Astrocyte of the hippocampus (primary cell): ENCODE measurements at places on chromosomes 7 and 10.

DNA sequence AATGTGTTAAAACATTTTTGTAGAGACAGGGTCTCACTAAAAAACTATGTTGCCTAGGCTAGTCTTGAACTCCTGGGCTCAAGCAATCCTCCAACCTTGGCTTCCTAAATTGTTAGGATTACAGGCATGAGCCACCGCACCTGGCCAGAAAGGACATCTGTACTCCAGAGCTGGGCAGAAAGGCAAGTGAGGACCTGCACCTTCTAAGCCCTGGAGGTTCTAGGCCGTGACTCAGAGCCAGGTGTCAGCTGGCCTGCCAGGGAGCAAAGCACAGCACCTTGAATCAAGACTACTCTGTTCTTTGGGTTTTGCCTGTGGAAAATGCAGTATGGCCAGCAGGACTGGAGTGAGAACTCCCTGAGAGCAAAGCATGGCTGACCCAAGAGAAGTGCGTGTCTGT lies 396.5 kb downstream of the ADRA2A start:
- DNase-seq: no peak

- DNase-seq: peak; percentile 13
These were observed 266.8 kb downstream of the SORCS1 start for GRCh38 chr10:106897719-106898118.

- DNase-seq: peak; percentile 97
These were observed 29.7 kb upstream of the GSDME start for GRCh38 chr7:24786941-24787340.

GRCh38 chr10:129530581-129530980 lies 63.5 kb downstream of the MGMT start:
- DNase-seq: no peak

DNA sequence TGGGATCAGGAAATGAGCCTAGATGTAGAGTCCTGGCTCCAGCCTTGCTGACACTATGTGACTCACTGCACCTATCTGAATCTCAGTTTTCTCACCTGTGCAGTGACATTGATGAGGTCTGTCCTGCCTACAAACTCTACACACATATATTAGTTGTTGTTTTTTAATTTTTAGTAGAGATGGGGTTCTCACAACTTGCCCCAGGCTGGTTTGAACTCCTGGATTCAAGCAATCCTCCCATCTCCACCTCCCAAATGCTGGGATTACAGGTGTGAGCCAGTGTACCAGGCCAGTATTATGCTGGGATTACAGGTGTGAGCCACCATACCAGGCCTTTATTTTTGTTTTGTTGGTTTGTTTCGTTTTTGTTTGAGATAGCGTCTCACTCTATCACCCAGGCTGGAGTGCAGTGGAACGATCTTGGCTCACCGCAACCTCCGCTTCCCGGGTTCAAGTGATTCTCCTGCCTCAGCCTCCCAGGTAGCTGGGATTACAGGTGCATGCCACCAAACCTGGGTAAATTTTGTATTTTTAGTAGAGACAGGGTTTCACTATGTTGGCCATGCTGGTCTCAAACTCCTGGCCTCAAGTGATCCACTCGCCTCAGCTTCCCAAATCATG lies 11.8 kb upstream of the DDIT4 start:
- DNase-seq: no peak

- DNase-seq: peak; percentile 61
These were observed 455.6 kb upstream of the AKR1E2 start for GRCh38 chr10:4370376-4370775.

DNA sequence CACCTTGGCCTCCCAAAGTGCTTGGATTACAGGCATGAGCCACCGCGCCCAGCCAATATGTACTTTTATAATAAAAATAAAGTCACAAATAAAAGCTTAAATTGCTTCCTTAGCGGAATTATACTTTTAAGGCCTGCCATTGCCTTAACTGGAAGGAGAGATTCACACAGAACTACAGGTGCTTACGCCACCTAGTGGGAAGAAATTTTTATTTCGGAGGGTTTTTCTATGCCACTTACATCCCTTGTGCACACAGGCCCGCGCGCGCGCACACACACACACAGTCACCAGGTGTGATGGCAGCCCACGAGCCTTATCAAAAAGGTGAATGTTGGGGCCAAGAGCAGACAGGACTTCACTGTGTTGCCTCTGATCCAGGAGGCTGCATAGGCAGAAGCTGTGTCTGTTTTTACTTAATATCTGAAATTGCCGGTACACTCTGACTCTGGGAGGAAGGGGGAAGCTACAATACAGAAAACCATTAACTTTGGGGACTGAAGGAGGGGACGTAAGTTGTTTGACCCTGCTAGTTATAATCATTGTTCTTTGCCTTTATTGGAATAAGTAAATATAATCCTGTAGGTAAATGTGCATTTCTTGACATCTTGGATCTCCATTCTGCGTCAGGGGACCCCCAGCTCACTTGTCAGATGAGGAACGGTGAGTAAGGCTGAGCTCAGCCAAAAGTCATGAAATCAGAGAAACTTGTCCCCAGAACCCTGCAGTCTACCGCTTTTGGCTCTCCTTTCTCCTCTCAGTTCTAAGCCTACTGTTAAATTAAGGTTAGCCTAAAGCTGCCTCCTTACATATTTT lies 87.1 kb downstream of the SLC16A9 start:
- peak; percentile 79 for DNase-seq

GRCh38 chr7:26743205-26743604 lies 121.2 kb downstream of the SKAP2 start:
- no peak for DNase-seq

DNA sequence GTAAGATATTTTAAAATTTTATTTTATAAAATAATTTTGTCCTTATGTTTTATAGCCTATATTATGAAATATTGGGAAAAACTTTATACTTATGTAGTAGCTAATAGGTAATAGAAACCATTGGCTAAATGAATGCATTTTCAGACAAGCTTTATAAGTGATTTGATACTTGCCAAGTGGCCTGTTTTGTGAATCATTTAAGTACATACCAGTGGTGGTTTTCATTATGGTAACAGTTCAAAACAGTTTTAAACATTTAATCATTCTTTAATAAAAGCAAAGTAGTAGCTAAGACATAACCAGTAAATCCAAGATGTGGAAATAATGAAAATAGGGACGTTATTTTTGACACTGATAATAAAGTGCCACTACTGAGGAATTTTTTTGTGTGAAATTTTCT lies 182.2 kb downstream of the PHF14 start:
- peak; percentile 37 for DNase-seq

GRCh38 chr7:97021747-97022490 lies 2.7 kb downstream of the DLX5 start:
- no peak for DNase-seq

DNA sequence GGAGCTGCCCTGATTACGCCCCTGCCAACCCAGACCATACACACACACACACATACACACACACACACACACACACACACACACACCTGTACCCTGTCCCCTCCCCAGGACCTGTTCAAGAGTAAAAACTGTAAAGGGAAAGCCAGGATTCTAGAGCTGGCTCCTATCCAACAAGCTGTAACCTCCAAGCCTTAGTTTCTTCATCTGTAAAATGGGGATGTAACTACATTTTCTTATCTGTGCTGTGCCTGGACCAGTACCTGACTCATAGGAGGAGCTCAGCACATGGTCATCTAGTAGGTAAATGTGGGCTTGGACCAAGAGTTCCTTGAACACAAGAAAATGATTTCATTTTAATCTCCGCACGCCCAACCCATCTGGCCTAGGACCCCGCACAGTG lies 128.8 kb downstream of the ZMIZ1 start:
- DNase-seq: no peak

DNA sequence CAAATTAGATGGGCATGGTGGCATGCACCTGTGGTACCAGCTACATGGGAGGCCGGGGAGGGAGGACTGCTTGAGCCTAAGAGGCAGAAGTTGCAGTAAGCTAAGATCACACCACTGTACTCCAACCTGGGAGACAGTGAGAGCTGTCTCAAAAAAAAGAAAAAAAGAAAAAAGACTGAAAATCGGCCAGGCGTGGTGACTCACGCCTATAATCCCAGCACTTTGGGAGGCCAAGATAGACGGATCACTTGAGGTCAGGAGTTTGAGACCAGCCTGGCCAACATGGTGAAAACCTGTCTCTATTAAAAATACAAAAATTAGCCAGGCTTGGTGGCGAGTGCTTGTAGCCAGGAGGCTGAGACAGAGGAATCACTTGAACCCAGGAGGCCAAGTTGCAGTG lies 11.9 kb downstream of the RNF216 start:
- no peak for DNase-seq

DNA sequence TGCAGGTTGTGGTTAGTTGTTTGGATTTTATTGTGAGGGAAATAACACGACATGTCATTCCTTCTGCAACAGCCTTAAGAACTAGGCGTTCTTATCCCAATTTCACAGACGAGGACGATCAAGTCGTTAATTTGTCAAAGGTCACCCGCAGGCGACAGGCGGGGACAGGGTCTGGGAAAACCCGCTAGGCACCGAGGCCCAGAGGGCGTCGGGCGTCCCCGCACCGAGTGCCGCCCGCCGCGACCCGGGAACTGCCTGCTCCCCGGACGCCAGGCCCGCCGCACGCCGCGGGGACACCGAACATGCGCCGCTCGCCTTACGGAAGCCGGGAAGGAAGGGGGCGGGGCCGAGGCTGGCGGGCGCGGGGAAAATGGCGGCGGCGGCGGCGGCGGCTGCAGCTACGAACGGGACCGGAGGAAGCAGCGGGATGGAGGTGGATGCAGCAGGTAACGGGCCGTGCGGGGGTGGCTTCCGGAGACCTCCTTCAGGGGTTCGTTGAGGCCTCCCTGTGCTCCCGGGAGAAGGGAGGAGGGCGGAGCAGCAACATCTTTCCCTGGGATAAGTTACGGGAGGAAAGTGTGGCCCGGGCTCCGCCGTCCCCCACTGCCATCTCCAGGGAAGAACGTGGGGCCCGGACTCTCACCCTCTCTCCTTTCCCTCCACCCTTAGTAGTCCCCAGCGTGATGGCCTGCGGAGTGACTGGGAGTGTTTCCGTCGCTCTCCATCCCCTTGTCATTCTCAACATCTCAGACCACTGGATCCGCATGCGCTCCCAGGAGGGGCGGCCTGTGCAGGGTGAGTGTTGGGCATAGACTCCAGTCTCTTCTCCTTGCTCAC lies at the start of gene COPS6:
COPS6 (plus strand) TSS at position 349 of the 837 bp plus-strand sequence; CDS start at position 371, 22 bp downstream.
- peak; percentile 92 for DNase-seq

- no peak for DNase-seq
These were observed 311.0 kb downstream of the PTPRN2 start for GRCh38 chr7:158276414-158277218.

DNA sequence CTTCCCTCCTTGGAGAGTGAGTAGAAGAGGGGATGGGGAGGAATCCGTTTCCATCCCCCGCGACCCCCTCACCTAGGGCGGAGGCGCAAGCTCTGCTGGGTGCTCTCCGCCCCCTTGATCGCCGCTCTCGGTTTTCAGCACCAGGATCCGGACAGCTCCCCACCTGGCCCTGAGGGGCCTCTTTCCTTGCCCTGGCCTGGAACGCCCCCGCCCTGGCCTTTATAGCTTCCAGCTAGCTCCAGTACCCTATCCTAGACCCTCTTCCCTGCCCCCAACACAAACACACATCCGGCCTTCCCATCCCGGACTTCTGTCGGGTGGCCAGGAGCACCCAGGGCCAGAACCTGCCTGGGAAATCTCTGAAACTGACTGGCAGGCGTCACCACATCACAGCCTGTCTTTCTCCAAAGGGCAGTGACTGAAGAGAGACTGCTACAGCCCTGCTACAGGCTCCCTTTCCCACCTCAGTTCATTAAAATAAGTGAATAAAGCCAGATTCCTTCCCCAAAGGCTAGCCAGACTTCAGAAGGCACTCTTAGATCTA lies 72.3 kb upstream of the LEP start:
- peak; percentile 71 for DNase-seq

- peak; percentile 90 for DNase-seq
These were observed 18.3 kb downstream of the AGAP3 start for GRCh38 chr7:151104411-151105235.
